ENCODE measurements at places on chromosomes 12 and 14.

DNA sequence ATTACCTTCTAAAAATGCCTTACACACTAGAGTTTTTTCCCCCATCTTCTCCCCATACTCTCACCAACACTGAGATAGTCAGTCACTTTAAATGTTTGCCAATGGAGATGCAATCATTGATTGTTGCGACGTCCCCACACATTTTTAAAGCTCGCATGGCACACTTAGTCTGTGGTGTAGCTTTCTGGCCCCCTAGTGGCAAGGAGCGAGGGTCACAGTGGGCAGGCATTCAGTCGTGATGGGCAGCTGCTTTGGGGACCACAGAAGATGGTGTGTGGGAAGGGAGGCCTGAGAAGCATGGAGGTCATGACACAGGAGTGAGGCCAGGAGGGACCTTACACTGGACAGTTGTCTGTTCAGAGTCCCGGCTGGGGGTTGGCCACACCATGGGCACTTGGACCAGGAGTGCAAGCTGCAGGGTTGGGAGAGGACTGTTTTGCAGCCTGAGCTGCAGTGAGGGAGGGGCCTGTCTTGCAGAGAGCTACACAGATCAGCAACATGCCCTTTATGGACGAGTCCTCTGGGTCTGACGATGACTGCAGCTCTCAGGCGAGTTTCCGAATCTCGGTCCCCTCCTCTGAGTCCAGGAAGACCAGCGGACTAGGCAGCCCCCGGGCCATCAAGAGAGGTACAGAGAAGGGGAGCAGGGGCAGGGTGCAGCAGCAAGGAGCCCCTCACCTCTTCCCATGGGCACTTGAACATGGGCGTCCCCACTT lies 28.6 kb downstream of the PIGH start:
- peak; percentile 74 for DNase-seq

GRCh38 chr14:23514644-23514957 lies 37.0 kb downstream of the ZFHX2 start:
- no peak for DNase-seq

DNA sequence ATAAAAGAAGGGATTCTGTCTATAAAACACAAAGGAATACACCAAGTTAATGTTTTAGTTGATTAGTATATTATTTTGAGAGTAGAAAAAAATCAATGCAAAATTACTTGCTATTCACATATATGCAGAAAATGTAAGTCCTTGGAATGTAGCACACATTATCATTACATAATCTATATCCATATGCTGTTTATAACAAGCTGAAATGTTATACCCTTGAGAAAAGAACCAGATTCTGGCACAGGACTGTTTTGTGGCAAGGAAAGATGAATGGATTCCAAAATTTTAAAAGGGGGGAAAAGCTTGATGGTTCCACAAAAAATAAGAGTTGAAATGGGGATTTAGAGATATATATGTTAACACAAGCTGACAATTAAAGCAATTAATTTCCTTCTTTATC lies 153.6 kb downstream of the MSRB3 start:
- no peak for DNase-seq

DNA sequence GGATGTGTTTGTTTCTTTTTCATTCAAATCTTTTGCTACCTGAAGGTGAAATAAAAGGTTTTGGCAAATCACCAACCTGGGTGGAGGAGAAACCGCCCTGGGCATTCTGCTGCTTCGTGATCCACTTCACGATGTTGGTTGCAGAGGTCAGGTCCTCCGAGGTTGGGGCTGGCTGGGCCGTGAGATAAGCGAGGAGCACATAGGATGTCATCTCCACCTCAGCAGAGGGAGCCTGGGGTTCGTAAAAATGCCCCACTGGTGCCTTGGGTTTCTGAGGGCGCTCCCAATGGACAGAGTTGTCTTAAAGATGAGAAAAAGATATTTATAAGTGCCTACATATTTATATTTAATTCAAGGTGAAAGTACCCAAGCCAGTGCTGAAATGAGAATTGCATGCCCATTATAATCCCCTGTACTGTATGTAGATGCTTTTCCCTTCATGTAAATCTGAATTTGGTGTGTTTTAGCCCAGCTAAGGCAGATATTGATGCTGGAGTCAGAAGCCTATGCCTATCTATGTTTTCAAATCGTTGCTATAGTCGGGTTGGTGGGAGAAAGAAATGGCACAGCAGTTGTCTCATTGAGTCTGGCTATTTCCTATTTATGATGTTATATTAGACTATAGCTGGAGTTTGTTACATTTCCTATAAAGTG lies 41.1 kb downstream of the A2M start:
- DNase-seq, result no peak

DNA sequence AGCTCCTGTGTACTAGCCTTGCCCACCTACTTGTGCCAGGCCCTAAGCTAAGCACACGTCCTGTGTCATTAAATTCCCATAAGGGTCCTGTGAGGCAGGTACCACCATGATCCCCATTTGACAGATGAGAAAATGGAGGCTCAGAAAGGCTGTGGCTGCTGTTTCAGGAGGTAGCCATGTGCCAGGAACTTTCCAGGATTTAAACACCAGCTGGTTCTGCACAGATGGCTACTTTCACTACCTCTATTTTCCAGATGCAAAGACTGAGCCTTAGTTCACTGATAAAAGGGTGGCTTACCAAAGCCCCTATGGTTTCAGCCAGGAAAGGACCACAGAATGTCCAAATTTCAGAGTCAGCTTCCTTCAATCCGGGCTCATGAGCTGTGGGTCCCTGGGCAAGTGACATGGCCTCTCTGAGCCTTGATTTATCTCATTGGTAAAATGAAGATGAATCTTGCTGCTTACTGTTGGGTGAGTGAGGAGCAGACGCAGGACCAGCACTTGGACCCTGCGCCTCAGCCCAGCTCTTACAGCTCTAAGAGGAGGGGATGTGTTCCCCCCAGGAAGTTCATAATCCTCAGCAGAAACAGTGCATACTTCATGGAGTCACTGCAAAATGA lies 23.5 kb downstream of the CMKLR1 start:
- DNase-seq, result no peak

DNA sequence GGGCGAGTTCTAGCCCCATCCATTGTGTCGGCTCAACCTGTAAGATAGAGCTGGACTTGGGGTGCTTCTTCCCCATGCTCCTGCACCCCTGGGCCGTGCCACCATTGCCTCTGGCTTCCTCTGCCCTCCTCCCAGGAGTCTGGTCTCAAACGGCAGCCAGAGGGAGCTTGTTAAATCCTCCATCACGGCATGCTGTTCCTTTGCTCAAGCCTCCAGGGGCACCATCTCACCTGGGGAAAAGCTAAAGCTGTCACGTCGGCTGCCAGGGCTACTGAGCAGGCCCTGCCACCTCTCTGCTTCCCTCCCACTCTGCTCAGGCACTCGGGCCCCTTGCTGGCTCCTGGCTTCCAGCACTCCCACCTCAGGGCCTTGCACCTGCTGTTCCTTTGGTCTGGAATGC lies 140.4 kb downstream of the RBM19 start:
- no peak for DNase-seq

- DNase-seq, result no peak
Measured at GRCh38 chr12:102299731-102300130, 102.1 kb upstream of the PMCH start.

DNA sequence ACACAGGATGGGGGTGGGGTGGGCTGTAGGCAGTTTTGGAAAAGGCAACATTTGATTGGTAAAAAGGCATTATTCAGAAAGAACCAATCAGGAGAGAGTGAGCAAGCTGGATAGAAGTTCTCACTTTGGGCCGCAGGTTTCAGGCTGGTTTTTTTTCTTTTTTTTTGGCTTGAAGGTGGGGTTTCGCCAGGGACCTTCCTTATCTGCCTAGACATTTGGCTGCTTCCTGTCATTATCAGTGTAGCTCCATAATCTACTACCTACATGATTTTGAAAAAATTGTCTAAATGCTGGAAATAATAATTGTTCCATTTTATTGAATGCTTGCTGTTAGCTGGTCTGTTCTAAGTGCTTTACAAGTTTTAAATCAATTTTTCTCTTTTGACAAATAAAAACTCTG lies 649.0 kb downstream of the TMTC2 start:
- DNase-seq, result no peak

- no peak for DNase-seq
Measured at GRCh38 chr12:109597414-109597794, 23.8 kb downstream of the MVK start.

- DNase-seq, result no peak
Measured at GRCh38 chr12:31518680-31519227, 72.2 kb downstream of the DENND5B start.

- DNase-seq, result no peak
Measured at GRCh38 chr14:50055461-50056228, 60.7 kb downstream of the VCPKMT start.

- DNase-seq, result peak; percentile 70
Measured at GRCh38 chr12:6607751-6608591, 792 bp upstream of the CHD4 start.

DNA sequence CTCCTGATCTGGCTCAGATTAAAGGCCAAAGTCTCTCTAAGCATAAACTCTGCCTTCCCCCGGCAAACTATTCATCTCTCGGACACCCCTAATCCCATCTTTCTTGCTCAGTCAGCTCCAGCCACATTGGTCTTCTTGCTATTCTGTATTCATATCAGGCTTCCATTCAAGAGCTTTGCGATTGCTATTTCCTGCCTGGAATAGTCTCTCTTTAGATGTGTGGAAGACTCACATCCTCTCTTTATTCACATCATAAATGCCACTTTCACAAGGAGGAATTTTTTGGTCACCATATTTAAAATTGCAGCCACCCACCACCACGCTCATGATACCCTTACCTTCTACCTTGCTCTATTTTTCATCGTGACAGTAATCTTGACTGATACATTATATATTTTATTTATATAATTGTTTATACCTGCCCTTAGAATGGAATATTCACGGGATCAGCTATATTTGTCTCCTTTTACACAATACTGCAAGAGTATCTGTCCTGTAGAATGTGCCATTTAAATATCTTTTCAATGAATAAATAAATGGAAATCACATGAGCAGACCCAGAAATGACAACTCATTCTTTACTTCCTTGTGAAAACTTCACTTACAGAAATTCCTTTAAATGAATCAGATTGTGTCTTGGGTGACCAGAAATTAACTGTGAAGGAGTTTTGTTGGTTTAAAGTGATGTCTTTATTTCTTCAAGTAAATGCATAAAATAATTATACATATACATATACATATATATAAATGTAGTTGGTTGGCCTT lies 780.6 kb upstream of the FLRT2 start:
- DNase-seq, result no peak

DNA sequence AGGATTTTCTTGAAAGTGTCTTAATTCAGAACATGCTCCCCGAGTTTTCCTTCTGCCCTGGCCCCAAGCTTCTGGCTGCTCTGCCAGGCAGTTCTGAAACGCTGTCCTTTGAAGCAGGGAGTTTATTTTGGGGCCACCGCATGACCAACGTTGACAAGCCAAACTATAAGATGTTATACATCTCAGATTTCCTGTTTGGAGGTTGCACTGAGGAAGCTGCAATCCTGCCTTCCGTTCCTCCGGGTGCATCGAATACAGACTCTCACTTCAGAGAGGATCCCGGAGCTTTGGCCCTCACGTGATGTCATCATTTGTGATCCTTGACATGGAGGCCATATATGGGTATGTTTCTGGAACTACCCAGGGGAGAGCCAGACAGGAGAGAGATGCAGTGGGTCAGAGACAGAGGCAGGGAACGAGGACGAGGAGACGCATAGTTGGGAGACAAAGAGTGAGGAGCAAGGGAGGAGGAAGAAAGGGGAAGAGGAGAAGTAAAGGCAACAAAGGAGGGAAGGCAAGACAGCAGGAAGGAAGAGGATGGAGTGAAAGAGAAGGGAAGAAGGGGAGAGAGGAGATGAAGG lies at the start of gene ASB2:
ASB2 (minus strand) TSS at position 94 of the 581 bp plus-strand sequence. CDS start 12,031 bp downstream, outside the sequence.
- DNase-seq, result no peak

- DNase-seq, result no peak
Measured at GRCh38 chr12:51442324-51442723, 17.7 kb downstream of the SLC4A8 start.

DNA sequence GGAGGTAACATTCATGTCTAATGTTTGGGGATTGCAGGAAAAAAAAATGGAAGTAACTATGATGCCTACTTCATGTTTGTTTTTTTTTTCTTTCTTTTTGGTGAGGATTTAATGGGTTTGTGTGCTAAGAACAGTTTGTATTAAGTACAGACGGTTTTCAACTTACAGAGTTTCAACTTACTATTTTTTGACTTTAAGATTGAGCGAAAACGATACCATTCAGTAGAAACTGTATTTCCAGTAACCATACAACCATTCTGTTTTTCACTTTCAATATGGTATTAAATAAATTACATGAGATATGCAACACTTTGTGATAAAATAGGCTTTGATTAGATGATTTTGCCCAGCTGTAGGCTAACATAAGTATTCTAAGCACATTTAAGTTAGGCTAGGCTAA lies 10.4 kb downstream of the TECPR2 start:
- DNase-seq, result no peak

DNA sequence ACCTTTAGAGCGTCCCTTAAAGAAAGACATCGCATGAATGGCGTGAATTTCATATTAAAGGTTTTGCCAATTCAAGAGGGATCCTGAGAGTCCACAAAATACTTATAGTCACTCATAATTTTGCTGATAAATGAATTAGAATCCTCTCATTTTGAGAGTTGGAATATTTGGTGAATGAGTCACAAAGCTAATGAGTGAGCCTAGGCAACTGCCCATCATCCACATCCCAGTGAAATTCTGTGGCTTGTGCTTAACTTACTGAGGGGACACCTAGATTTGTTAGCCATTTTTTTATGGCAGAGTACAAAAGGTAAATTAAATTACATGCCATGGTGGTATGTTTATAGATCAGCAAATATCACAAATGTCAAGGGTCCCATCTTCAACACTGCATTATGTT lies 12.7 kb upstream of the NOXRED1 start:
- DNase-seq, result no peak

- DNase-seq, result no peak
Measured at GRCh38 chr14:24057867-24058259, 6.1 kb downstream of the CARMIL3 start.

DNA sequence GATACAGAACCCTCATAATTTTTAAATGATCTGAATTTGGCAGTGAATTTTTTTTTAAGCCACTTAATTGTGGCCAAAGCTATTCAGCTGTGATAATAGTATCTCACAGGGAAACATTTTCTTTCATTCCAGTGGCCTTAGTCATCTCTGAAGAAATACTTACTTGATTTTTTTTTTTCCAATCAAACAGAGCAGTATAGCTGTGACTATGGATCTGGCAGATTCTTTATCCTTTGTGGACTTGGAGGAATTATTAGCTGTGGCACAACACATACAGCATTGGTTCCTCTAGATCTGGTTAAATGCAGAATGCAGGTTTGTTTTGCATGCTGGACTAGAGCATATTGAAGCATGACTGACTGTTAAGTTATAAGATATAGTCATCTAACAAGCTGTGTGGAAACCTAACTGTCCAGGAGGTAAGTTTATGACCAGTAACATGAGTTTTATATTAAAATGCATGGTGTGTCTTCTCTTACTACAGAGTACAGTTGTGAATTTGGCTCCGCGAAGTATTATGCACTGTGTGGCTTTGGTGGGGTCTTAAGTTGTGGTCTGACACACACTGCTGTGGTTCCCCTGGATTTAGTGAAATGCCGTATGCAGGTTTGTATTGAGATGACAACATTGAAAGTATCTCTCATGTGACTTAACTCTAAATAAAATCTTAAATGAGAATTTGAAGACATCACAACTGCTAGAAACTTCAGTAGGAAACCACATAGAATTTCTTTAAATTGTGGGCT lies 1.9 kb downstream of the SLC25A3 start:
- peak; percentile 14 for DNase-seq
